ENCODE measurements at places on chromosomes 2 and 18.

GRCh38 chr2:148501545-148501944, 143.0 kb upstream of the EPC2 start:
- DNase-seq = no peak

DNA sequence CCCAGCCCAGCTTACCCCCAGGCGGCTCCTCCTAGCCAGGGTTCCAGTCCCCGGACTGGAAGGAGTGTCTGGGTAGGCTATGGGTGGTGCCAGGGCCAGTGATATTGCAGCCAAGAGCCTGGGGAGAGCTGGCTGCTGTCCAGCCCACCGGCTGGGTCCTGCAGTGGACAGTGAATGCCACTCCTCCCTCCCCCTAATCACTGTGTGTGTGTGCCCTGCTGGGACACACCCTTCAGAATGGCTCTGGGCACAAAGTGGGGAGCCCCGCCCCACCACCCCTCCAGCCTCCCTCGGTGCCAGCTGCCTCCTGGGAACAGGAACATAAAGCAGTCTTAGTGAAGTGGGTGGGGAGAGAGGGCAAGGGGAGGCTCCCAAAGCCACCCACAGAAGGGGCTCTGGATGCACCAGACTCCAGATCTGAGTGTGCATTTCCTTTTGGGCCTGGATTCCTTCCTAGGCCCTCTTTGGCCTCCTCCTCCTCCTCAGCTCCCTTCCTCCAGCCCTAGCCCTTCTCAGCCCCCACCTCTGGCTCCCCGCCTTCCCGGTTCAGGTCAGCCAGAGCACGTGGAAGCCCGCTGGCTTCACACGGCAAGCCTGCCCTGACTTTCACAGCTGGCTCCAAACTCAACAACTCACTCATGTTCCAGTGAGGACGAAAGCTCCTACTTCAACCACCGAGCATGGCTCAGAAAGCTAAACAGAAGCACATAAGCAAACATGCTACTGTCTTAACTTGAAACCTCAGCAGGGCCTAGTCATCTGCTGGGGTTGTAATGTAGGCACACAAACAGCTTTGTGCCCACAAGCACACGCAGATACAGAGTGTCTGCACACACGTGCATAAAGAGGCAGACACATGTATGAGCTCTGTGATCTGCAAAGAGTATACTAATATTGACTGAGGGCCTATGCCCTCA, 209.2 kb upstream of the SMAD2 start:
- DNase-seq = no peak

DNA sequence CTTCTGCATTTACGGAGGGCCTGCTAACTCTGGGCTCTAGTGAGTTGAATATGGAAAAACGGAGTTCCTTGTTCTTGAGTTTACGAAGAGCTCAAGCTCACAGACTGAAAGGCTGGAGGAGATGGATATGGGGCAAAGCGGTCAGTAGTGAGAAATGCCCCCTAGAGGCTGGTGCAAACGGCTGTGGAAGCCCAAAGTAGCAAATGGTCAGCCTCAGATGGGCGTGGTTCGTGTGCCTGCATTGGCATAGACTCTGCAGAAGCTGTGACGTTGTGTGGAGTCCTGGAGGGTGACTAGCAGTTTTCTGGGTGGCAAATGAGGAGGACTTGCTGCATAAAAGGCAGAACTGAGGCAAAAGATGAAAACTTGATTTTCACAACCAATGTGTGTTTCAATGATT, 93.6 kb upstream of the TWIST2 start:
- no peak for DNase-seq

DNA sequence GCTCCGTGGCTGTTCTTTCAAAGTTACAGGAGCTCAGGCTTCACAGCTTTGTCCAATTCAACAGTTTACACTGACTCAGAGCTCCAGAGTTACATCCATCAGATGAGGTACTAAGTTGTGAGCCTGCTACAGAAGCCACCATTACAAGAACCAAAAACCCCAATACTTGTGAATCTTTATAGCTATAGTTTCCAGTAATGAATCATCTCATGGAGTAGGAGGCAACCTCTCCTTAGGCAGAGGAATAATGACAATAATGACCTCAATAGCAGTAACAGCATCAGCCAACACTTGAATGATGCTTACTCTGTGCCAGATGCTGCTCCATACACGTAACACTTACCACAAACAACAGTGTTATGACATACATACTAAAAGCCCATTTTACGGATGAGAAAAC, 3.6 kb downstream of the ZC3H8 start:
- DNase-seq = no peak

DNA sequence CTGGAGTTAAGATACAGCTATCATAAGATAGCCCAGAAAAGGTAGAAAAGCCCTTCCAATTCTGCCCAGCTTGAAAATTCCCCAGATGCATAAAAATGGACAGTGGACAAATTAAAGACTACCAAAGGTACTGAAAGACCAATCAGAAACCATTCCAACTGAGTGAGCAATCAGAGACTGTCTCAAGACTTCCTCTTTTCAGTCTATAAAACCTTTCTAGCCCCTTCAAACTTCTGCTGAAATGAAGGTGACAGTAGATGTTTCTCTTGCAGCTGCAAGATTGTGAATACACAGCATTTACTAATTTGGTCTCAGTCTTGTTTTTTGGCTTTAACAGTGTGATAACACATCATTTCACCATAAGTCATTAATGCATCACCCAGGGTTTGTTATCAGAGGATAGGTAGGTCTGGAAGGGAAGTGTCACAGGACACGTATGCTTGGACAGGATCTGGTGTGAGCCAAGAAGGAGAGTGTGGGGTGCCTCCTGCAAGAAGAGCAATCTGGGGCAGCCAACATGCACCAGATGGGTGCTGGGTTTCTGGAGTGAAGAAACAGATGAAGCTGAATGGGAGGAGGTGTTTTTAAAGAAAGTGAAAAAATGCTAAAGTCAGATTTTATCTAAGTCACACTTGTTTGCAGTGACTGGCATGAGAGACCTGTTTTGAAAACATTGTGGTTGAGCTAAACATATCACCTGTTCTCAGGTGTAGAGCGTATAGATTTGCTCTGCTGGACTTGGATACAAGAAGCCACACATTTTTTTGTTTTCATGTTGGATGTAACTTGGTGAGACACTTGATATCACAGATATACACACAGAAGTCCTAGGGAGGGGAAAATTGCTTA, 75.3 kb upstream of the DDX18 start:
- no peak for DNase-seq

GRCh38 chr2:176477336-176477735, 208.1 kb downstream of the MTX2 start:
- DNase-seq = no peak

- no peak for DNase-seq
These were observed 369.8 kb upstream of the NT5C1B start for GRCh38 chr2:18959200-18959599.

- no peak for DNase-seq
These were observed 124.1 kb upstream of the SERTAD2 start for GRCh38 chr2:64777841-64778240.

DNA sequence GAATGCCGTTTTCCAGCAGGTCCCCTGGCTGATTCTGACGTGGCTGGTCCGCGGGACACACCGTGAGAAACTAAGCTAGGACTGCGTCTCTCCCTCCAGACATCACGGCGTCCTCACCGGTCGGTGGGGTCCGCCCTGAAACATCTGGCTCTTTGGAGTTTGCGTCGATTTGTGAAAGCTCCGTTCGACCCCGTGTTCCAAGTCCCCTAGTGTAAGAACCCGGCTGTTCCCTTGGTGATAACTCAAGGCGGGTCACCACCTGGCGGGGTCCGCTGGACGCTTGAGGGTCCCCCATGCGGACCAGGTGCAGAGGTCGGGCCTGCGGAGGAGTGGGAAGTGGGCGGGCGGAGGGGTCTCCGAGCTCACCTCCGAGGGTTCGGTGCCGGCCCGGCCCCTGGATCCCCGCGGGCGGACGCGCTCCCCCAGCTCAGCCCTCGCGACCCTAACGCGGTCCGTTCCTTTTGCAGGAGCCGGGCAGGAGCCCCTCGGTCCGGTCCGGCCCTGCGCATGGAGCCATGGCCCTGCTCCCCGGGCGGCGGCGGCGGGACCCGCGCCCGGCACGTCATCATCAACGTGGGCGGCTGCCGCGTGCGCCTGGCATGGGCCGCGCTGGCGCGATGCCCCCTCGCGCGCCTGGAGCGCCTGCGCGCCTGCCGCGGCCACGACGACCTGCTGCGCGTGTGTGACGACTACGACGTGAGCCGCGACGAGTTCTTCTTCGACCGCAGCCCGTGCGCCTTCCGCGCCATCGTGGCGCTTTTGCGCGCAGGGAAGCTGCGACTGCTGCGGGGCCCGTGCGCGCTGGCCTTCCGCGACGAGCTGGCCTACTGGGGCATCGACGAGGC, 65.6 kb downstream of the KCNG2 start:
- no peak for DNase-seq

DNA sequence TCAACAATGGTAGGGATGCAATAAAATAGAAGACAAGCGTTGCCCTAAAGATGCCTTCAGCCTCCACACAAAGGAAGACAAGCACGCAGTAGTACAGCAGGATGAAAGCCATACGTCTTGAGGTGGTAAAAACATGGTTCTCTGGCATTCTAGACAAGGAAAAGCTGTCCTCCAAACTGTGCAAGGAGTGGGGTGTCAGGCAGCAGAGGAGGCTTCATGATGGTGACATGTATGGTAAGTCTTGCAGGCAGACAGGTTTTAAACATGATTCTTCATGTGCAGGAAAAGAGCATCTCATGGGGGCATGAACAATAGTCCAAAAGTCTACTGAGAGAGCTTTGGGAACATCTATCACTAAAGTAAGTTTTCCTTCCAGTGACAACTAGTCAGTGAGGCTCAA, 241.8 kb downstream of the STK39 start:
- DNase-seq = no peak

DNA sequence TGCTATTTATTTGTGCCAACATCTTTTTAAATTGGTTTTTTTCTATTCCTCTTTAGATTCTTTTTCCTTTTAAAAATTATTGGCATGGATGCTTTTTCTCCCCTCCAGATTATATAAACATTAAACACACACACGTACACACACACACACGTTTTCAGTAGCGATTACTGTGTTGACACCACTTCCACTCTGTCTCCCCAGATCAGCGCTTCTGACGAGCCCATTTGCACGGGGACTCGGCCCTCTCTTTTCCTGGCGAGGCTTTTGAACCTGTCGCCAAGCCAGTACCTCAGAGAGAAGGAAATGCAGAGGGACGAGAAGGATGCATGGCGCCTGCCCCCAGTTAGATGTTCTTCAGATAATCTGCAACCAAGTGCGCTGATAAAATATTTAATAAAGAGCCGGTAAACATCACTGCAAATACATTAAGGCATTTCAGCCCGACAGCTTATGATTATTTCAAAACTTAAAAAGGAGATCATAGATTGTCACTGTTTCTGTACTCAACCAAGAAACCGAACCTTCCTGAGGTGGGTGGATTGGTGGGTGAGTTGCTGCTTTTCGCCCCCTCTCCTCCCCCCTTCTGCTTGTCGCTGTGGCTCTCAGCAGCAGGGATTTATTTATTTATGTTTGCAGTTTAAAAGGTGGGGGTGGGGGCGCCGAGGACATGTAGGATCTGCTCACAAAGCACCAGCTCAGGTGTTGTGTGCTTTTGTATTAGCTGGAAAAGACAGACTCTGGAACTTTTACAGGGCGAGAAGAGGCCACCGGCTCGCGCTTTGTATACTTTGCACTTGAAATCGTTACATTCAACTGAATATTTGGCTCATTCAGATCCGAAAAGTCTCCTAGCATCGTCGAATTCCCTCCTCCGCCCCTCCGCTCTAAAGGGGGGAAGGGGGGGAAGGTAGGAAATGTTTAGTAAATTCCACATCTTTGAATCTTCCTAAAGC, 787 bp upstream of the TBR1 start:
- no peak for DNase-seq

- no peak for DNase-seq
These were observed 155.6 kb upstream of the HS6ST1 start for GRCh38 chr2:128474036-128474955.

DNA sequence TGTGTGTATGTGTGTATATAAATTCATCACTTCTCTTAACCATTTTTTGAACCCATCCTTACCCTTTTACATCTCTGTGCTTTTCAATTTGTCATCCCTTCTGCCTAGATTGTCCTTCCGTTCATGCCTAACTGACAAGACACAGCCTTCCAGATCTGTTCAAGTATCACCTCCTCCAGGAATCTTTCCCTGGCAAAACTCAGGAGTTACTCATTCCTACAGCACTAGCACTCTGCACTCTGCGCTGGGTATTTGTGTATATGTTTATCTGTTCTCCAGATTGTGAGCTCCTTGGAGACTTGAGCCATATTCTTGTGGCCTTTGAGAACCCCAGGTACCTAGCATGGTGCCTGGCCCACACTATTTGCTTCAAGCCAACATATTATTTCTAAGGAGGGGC, 26.8 kb upstream of the ASXL2 start:
- no peak for DNase-seq

DNA sequence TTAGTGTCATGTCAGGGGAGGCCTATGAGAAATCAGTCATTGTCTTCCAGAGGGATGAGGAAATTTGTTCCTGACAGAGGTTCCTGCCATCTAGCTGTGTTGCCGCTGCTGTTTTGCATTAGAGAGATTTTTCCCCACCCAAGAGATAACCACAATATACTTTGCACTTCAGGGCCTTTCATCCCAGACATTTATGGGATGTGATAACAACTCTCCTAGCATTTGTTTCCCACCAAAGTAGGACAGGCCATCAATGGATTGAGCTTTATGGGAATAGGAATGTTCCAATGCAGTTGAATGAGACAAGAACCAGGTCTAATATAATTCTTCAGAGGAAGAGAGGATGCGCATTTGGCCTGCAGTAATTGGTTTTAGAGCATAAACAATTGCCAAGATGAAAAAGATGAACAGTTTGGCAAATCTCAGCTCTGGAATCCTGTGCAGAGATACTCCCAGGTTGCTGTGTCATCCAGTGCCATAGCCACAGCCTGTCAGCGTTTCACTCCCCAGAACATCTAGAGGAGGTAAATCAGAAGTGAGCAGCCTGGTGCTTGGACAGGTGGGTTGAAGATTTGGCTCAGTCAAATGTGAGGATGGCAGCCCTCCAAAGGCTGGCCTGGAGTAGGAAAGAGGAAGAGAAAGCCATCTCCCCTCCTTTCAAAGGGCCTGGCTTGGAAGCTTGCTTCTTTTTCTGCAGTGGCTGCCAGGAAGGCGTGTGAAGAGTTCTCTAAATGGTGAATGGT, 93.7 kb upstream of the SETBP1 start:
- DNase-seq = no peak

GRCh38 chr2:236970656-236971010, 115.1 kb upstream of the COPS8 start:
- no peak for DNase-seq

DNA sequence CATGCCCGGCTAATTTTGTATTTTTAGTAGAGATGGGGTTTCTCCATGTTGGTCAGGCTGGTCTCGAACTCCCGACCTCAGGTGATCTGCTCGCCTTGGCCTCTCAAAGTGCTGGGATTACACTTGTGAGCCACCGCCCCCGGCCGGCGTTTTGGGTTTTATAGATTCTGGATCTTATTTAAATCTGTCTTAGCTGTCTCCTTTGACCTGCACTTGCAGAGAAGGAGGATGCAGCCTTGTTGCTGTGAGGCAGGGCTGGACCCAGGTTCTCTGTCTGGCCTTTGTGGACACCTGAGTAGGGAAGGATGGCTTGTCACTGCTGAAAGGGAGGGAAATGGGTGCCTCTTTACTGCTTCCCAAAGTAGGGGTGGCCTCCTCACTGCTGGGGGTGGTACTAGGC, 83.0 kb upstream of the HS6ST1 start:
- DNase-seq = no peak

GRCh38 chr2:165902934-165903333, 50.6 kb downstream of the TTC21B start:
- no peak for DNase-seq

- DNase-seq = no peak
These were observed 336.6 kb downstream of the DSC3 start for GRCh38 chr18:30705943-30706342.

- DNase-seq = no peak
These were observed 14.5 kb downstream of the LRRTM4 start for GRCh38 chr2:77507657-77508056.

Data from bone marrow (tissue), 2 donors.